Thymus (tissue), 14 donors: ENCODE measurements at places on chromosomes 11 and 22. TPM values are rescaled to one million over a fixed set of nuclear protein-coding genes. Genes with fewer than 3 reads are reported as not detected.

DNA sequence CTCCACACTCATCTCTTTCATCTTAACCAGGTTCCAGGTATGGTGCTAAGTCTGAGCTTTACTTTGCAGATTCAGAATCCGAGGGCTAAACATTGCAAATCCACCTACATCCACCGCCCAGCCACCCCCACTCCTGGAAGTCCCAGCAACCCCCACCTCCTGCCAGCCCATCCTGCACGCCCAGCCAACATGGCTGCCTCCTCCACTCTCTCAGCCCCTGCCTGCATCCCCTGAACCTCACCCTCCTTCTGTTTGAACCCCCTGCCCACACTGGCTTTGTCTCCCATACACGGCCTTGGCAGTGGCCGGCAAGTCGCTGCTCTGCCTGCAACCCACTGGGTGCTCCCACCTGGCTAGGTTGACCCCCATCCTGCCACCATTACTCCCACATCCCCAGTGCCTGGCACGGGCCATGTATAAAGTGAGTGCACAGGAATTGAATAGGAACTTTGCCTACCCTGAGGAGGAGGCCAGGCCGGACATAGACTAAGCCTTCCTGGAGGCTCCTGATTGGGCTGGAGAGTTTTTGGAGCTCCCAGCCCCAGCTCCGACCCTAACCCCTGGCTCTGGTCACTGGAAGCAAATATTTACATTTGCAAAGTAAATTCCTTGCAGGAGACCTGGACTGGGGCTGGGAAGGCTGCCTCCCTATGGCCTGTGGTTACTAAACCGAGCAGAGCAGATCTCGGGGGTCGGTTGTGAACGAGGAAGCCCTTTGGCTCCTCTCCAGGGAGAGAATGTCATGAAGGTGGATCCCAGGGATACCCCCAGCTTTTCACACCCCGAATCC lies 14.4 kb downstream of the EMID1 start:
- H3K27ac ChIP-seq: no peak overlapping the region
- peaks cover 3% of the 10 kb centered on the region for H3K4me1 ChIP-seq
- DNase-seq: no peak
- no peaks in the 10 kb centered on the region for H3K36me3 ChIP-seq
- no peak overlapping the region for H3K4me3 ChIP-seq

DNA sequence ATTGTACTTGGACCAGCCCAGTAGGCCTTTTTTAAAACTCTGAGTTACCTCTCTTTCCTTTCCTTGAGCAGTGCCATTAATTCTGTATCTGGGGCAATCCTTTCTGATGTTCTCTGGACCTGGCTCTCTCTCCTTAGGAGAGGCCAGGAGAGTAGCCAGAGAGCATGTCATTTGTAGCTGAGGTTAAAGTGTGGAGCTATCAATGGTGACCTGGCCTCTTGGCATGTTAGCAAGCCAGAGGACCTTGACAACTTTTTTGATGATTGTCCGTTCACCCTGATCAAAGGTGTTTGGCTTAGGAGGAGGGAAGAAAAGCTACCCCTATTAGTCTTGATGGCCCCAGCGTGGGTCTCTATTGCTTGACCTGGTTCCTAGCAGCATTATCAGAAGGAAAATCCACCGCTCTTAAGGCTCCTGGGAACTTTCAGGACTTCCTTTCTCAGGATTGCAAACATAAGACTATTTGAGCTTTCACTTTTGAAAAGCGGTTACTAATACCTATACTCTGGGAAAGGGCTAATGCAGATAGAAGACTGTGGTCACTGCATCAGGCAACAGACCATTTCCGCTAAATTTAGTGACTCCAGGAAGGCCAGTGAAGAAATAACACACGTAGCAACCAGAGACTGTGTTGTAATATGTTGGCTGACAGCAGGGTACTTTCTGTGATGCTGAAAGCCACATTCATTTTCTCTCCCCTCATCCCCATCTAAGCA lies 18.2 kb downstream of the LIMK2 start:
- H3K36me3 ChIP-seq: peaks cover 14% of the 10 kb centered on the region
- peaks cover 24% of the 10 kb centered on the region for H3K4me1 ChIP-seq
- H3K4me3 ChIP-seq: no peak overlapping the region
- no peaks in the 10 kb centered on the region for H3K27me3 ChIP-seq
- H3K27ac ChIP-seq: no peak overlapping the region

- no peak for DNase-seq
- peaks cover 7% of the 10 kb centered on the region for H3K4me1 ChIP-seq
- peaks cover 53% of the 10 kb centered on the region for H3K36me3 ChIP-seq
- H3K4me3 ChIP-seq: no peak overlapping the region
- no peak overlapping the region for H3K27ac ChIP-seq
- H3K27me3 ChIP-seq: peaks cover 37% of the 10 kb centered on the region
Observed at GRCh38 chr11:65868076-65868667, 4.4 kb downstream of the EFEMP2 start.

DNA sequence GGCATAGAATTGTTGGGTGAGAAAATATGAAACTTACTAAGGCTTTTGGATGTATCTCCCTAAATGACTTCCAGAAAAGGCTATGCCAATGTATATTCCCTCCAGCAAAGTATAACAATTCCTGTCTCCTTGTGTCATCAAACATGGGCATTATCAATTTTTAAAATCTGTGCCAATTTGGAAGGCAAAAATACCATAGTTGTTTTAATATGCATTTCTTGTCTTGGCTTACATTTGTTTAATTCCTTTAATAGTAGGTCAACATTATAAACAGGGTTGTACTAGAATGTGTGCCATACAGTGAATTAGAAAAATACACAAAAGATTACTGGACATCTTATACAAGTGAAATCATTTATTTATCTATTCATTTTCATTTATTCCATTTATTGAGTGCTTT lies 41.6 kb downstream of the DCUN1D5 start:
- no peaks in the 10 kb centered on the region for H3K36me3 ChIP-seq
- H3K4me3 ChIP-seq: no peak overlapping the region
- H3K4me1 ChIP-seq: no peaks in the 10 kb centered on the region
- no peak overlapping the region for H3K27ac ChIP-seq
- no peaks in the 10 kb centered on the region for H3K27me3 ChIP-seq
- no peak for DNase-seq

The CPSF7 gene
- 25.4 TPM for total RNA-seq
